ENCODE measurements at places on chromosomes 7 and 10.

GRCh38 chr10:103114876-103115275 lies 78.2 kb downstream of the NT5C2 start:
- DNase-seq: no peak

- no peak for DNase-seq
Observed at GRCh38 chr7:81007051-81007450, 88.2 kb upstream of the SEMA3C start.

DNA sequence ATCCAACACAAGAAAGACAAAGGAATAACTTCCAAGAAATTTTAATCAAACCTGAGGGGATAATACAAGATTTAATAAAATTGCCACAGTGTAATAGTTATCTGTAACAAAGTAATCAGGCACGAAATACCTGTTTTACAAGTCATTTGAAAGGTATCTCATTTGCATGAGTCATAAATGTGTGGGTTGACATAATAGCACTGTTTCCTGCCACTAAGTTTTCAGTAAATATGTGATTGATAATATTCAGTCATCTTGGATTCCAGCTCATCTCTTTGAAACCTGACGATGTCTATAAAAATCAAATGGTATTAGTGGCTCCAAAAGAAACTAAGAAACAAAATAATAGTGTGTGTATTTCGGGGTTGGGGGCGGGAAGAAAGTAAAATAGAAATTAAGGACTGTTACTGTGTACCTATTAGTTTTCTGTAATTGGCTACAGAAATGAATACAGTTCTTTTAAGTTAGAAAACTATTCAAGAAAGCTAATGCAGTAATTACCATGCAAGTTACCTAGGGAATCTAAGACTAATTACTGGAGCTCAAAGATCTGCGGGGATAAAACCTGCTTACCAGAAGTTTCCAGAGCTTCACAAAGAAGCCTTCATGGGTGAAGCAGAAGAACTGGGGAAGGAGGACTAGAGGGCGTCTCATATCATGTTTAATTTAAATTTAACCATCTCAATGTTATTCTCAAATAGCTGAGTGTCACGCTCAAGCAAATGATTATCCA lies 100.7 kb downstream of the ST8SIA6 start:
- DNase-seq: no peak

DNA sequence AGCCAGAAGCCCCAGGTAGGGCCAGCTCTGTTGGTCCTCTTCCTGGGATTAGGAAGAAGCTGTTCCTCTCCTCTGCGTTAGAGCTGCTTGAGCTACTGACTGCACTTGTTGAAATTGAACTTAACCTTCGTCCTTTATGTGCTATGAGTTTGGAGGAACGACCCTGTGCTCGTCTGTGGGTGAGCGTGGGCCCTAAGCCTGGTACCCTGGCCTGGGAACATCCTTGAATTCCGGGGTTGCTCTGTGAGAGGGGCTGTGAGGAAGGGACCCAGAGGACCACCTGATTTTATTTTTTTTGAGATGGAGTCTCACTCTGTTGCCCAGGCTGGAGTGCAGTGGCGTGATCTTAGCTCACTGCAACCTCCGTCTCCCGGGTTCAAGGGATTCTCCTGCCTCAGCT lies 447.2 kb upstream of the FOXK1 start:
- DNase-seq: no peak

GRCh38 chr10:68559841-68560185 lies 324 bp upstream of the TET1 start:
- no peak for DNase-seq

DNA sequence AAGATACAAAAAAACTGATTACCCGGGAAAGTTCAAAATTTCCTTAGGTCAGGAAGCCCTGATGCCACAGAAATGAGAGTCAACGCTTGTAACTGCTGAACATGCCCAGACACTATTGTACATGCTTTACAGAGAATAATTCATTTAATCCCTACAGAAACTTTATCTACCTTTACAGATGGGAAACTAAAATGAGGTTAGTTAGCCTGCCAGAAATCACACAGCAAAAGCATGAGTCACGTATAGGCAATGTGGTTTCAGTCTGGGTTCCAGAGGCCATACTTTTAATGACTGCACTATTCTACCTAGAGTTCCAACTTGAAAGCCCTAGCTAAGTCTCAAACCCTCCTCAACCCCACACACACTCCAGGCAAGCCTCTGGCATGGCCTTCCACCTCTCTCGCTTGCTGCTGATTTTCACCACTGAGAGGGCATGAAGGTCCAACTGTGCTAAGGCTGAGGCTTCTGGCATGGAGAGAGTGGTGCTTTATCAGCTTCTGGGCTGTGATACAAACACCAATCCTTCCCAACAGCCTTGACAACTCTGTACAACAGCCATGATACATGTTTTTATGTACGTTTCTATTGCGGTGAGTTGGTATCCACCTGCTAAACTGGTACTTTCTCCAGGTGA lies 1011.2 kb upstream of the GHITM start:
- no peak for DNase-seq

DNA sequence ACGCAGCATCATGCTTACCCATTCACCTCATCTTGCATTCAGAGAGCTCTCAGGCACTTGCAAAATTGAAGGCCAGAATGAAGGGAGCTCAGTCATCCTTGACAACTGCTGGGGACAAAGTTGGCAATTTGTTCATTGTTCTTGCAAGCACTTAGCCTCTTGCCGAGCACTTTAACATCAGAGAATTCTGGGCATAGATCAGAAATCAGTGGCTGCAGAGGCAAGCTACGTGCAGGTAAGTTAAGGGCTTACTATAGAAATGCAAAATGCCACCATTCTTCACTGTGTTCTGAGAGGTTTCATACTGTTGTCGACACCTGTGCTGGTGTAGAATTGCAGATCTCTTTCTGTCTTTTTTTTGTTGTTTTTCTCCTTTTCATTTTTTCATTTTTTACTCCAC lies 84.1 kb upstream of the INSYN2A start:
- no peak for DNase-seq

GRCh38 chr7:105896407-105896911 lies 20.1 kb upstream of the ATXN7L1 start:
- DNase-seq: no peak

- DNase-seq: no peak
Observed at GRCh38 chr7:107319724-107320228, 150.1 kb upstream of the GPR22 start.

DNA sequence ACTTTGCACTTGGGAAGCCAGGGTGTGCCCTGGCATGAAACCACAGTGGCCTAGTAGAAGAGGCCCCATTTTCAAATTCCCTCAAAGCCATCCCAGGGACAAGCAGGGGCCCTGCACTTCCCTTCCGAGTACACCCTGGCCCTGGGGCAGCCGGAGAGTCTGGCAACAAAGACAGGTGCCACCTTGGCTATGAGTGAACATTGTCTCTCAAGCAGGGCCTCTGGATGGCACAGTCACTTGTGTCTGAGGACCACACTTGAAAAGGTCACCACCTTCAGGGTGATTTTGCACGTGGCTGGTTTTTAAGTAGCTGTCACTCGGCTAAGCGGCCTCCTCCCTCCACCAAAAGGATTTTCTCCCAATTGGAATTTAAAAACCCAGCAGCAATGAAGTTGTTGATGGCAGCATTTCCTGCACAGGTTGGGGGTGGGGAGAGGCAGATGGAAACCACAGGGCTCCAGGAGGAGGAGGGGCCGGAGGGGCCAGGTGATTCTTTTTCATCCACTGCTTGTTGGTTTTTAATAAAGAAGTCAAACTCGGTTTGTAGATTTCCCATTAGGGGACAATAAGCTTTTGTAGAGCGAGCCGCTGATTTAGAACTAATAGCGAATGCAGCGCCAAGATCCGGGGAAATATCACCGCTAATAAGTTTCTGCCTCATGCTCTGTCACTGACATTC lies 33.9 kb downstream of the C10orf105 start:
- no peak for DNase-seq

GRCh38 chr7:77833136-77833535 lies 34.6 kb downstream of the PHTF2 start:
- no peak for DNase-seq

DNA sequence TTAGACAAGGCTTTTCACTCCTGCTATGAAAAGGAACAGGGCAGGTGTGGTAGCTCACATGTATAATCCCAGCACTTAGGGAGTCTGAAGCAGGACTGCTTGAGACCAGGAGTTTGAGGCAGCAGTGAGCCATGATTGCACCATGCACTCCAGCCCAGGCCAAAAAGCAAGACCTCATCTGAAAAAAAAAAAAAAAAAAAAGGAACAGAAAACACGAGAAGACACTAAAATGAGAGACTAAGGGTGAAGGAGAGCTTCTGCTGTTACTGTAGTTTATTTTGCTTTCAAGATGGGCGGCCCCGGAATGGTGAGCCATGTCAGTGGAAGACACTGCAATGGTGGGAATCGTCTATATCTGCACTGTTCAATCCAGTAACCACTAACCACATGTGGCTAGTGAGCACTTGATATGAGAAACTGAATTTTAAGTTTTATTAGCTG lies 9.9 kb downstream of the PIP4K2A start:
- no peak for DNase-seq

GRCh38 chr10:5477948-5478693 lies 21.2 kb downstream of the CALML5 start:
- DNase-seq: no peak

DNA sequence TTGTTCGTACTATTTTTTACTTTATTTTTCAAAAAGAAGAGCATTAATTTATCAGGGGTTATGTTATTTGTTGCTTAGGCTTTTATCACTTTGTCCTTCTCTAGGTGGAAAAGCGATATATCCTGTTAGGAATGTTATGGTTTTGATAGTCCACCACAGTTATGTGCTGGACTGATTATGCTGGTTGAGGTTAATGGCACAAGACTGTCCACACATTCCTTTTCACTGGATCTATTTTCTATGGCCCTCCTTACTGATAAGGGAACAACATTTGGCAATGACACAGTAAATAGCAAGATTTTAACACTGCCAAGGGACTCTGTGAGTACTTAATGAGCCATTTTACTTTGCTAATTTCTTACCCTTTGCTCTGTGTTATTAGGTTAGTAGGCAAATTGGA lies 1212.3 kb downstream of the NXPH1 start:
- DNase-seq: no peak

DNA sequence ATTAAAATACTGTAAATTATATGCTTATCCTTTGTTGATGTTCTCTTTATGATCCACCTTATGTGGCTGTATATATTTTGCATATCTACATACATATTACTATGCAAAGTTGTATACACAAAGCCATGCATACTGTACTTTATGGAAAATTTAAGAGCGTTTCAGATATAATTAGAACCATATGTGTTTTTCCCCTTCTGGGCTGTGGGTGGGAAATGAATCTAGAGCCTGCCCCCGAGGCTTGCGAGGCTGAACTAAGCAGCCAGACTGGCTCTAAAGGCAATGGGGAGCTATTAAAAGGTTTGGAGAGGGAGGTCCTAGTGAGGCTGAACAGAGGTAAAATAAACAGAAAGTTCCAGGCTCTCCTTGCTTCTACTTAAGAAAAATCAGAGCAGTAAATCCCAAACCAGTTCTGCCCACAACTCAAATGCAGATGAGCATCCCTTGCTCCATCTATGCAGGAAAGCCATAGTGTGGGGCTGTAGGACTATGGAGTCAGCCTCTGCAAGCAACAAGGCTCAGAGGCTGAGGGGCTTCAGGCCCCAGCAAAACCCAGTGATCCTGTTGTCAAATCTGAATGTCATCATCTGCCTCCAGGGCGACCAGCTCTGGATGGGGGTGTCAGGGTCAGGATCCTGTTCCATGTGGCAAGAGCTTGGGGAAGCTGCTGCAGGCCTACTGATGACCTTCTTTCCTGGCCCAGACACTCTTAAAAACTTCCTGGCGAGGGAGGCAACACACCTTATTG lies 14.1 kb upstream of the DDIT4 start:
- no peak for DNase-seq

DNA sequence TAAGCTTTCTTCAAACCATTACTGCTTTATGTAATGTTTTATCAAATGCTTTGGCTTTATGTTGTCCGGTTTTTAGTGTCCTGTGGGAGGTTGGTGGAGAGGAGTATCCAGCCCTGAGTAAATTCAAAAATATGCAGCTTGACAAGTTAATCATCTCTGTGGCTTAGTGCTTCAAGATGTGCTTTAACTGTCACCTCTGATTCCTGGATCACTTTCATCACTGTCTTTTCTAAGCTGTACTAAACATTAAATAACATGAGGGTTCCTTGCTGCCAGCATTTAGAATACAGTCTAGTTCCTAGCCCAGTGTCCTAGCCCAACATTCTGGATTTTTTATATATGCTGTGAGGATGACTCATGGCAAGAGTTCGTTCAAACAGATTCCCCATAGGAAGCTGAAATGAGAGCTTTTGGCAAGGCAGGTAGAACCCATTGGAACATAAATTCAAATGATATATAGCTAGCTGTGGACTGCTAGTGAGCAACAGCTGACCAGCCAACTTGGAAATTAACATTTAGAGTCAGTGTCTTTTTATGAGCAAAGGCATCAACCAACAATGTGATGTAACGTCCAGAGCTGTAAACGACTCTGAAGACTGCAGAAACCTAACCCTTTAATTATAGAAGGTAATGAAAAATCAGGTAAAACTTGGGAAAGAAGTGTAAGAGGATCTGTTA lies 80.6 kb upstream of the OIT3 start:
- DNase-seq: no peak

DNA sequence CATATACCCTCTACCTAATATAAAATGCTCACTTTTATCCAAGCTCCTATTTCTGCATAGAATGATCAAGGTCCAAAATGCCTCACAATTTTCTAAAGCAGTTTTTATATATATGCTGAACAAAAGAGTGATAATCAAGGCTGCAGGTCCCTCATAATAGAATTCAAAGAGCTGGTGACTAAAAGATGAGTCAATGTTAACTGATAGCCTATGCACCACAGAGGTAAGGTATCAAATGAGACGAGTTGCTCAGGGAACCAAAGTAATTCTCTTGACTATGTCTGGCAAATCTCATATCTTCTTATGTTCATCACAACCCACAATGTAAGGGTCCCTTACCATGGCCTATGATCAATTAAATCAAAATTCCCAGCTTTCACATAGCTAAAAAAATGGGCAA lies 15.2 kb downstream of the PDZD8 start:
- DNase-seq: no peak

GRCh38 chr10:96287392-96288105 lies 16.2 kb upstream of the BLNK start:
- no peak for DNase-seq

- DNase-seq: no peak
Observed at GRCh38 chr10:14153570-14154055, 177.1 kb downstream of the FRMD4A start.

- DNase-seq: peak; percentile 66
Observed at GRCh38 chr7:92833766-92834506, 2.4 kb downstream of the CDK6 start.

DNA sequence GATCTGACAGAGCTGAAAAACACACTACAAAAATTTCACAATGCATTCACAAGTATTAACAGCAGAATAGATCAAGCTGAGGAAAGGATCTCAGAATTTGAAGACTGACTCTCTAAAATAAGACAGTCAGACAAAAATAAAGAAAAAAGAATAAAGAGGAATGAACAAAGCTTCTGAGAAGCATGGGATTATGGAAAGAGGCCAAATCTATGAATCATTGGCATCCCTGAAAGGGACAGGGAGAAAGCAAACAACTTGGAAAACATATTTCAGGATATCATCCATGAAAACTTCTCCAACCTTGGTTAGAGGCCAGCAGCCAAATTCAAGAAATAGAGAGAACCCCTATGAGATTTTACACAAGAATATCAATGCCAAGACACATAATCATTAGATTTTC lies 804.8 kb upstream of the IGFBP3 start:
- no peak for DNase-seq
